ENCODE measurements at places on chromosomes 6 and 20.

DNA sequence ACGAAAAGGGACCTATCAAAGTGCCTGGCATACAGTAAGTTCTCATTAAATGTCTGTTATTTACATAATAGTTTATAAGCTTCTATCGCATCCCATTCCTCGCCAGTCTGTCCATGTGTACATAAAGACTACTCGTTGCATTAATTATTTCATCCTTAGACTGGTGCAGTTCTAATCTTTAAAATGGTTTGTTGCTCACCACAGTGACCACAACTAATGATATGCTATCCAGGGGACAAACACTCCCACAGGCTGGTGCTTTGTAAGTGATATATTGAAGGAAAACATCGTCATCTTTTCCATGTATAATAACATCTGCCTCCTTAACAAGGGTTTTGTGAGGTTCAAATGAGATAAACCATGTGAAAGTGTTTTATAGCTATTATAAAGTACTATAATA is 39.0 kb upstream of the HBS1L start:
- no peak for DNase-seq

- DNase-seq: peak; percentile 66
These were observed 724 bp downstream of the CDKN1A start for GRCh38 chr6:36679043-36679833.

DNA sequence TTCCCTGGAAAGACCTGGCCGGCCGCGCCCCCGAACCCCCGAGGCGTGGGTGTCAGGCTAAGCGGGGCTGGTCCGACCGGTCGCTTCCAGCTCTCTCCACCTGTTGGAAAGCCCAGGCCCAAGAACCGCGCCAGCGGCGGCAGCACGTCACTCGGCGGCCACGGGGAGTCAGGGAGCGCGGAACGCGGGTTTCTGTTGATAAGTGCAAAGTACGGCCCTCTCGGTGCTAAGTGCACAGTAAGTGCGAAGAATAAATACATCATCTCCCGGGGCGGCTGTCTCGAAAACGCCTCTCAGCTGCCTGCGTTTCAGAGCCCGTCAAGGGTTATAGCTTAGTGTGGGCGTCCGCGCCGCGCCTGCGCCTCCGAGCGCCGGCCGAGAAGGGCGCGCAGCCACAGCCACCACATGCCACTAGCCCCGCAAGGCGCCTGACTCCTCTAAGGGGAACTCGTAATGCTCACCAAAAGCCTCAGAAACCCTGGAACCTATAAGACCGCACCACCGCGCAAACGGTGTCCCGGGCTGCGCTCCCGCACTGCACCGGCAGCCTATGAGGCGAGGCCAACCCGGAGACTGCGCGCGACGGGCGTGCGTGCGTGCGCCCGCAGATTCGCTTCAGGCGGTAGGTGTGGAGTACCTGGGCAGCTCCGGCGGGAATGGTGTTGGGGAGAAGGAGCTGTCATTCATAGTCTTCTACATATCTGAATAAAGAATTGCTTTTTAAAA is 9.2 kb upstream of the TBX18 start:
- DNase-seq: peak; percentile 68

DNA sequence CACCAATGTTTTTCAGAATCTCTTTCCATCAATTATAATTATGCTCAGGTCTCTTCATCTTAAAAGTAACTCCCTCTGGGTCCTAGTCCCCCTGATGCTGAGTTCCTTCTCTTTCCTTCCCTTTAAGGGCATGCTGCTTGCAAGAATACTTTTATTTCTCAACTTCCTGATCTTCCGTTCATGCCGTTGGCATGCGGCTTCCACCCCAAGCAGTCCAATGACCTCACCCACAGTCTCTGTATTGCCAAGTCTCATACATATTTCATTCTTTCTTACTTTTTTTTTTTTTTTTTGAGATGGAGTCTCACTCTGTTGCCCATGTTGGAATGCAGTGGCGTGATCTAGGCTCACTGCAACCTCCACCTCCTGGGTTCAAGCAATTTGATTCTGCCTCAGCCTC is 83.5 kb downstream of the NDUFAF5 start:
- DNase-seq: no peak

DNA sequence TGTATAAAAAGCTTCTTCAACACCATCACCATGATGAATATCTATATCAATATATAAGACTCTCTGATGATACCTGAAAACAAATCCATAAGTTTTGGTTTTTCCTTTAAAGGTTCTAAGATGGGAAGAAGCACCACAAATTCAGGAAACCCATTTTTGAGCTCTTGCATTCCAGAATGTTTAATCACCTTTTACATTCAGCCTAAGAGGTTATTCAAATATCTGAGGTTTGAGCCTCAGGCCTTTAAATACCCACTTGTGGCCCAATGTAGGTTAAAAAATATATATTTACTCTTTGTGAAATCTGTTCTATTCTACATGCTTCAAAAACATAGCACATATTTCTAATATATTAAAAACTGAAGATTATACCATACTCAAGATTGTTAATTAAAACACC is 17.6 kb downstream of the HDAC2 start:
- DNase-seq: no peak

GRCh38 chr6:108380876-108381275 is 86.0 kb downstream of the AFG1L start:
- DNase-seq: no peak

DNA sequence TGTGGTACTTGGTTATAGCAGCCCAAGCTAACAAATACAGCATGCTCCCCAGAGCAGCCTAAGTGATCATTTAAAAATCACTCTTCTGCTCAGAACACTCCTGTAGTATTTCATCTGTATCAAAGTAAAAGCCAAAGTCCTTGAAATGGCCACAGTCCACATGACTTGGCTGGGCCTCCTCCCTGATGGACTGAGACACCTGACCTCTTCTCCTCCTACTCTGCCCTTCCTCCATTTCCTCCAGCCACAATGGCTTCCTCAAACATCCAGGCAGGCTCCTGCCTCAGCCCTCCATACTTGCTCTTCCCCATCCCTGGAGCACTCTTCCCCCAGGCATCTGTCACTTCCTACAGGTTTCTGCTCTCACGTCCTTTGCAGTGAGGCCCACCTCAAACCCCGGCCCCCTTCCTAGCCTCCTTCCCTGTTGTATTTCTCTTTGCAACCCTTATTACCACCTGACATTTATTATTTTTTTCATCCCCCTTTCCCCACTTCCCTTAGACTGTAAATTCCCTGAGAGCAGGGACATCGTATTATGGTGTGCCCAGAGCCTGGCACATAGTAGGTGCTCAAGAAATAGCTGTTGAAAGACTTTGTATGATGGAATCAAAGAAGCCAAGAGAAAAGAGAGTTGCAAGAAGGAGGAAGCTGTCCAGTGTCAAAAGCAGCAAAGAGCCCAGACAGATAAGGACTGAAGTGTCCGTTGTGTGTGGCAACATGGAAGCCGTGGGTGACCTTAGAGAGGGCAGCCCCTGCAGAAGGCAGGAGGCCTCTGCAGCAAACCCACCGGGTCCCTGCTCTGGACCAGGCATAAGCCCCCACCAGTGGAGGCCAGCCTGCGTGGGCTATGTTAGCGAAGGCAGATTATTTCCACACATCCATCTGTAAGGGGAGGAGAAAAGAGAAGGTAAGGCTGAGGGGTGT is 87.5 kb downstream of the TRERF1 start:
- no peak for DNase-seq
